Natural killer cell (primary cell): ENCODE measurements at places on chromosomes 3 and 15. TPM values are rescaled to one million over a fixed set of nuclear protein-coding genes. Genes with fewer than 3 reads are reported as not detected.

ANKRD34C gene
- not detected for total RNA-seq

FAM227B gene
- 3.8 TPM for total RNA-seq

PLD1 gene
- total RNA-seq = 26.3 TPM

TRANK1 gene
- 105 TPM for total RNA-seq

CYP1A2 gene
- not detected for total RNA-seq

TMEM45A gene
- total RNA-seq = 0.25 TPM

- no peak for DNase-seq
These were observed 22.9 kb downstream of the SIAH2 start for GRCh38 chr3:150739877-150740645.

DNA sequence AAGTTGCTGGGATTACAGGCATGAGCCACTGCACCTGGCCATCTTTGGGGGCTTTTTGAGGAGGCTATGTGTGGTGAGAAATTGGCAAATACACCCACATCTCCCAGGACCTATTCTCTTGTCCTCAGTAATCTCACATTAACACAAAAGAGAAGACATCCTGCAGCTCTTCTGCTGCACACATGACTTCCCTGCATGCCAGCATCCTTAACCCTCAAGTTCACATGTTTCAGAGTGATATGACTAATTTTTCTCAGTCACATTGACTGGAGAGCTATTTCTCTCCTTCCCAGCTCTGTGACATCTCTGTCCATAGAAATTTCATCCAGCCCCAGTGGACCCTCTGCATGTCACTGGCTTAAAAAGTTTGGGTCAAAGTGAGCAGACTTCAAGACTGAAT is 1.9 kb upstream of the SKIC8 start:
- DNase-seq = no peak

GRCh38 chr3:128131897-128132646 is 8.5 kb upstream of the RUVBL1 start:
- DNase-seq = no peak

DNA sequence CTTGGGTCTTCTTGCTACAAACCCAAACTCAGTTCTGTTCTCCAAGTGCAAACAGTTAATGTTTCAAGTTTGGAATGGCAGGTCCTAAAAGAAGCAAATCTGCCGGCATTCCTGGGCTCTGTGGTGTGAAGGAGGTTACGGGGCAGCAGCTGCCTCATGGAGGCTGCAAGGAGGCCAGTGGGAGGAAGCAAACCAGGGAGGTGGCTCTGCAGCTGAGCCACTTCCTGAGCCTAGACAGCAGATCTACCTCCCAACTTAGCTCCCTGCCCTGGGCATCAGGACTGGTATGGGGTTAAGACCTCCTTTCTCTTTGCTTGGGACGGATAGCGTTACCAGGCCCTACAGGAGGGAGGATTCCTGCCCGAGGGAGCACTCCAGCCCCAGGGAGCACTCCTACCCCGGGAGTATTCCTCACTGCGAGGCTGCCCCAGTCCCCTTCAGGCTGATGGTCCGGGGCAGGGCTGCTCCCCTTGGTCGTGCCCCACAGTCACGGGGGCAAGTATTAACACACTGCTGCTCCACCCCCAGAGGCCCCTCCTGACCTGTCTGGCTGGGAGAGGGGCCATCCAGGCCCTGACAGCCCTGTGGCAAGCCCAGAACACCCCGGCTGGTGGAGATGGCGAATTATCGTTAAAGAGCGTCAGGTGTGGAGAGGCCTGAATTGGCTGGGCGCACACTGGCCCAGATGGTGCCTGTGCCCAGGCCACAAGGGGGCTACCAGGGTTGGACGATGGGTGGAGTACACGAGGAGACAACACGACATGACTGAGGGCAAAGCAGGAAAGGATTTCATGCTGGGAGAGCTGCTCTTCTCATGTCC is 129.9 kb downstream of the ATP10A start:
- DNase-seq = no peak

DNA sequence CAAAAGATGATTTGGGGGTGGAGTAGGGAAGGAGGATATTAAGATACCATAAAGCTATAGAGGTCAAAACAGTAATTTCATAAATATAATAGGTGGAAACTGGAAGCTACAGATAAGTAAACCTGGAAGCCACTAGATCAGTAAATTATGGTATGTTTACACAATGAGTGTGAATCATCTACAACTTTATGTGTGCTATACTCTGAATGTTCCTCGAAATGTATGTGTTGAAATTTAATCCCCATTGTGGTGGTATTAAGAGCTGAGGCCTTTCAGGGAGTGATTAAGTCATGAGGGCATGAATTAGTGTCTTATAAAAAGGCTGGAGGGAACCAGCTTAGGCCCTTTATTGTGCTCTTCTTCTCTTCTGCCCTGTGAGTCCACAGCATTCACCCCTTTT is 25.2 kb downstream of the EOMES start:
- no peak for DNase-seq

- DNase-seq = no peak
These were observed 204.9 kb upstream of the MDFIC2 start for GRCh38 chr3:70517124-70517890.

DNA sequence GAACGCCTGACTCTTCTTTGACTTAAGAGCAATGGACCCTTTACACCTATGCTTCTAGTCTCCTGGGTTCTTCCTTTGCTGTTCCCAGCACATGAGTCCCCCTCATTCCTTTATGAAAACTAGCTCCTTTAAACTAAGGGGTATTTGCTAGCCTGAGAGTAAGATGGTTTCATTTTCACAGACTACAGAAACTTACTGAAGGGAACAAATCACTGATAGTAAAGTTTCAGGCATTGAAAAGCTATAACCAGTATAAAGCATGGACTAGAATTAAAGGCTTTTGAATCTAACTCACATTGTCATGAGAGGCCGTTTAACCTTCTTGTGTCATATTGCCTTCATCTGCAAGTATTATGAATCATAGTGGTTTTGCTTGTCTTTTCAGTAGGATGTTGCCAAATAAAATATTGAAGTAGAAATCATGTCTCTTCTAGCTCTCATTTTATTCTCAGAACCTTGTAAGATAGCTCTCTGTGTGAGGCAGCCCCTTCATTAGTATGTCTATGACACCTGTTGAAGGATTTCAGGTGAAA is 765.9 kb downstream of the NR2F2 start:
- DNase-seq = no peak

DNA sequence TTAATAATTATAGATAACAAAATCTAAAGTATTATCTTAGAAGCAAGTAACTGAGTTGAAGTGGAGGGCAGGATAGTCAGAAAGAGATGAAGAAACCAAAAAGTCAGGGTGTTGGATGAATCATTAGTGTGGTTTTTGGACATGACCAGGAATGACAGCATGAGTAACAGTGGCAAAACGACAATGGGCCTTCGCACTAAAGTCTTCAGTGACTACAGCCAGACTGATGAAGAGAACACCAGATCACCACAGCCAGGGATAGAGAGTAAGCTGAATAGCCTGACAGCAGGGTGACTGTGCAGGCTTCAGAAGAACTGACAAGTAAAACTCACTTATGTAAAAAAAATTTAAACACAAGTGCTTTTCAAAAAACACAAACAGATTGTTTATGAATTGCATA is 96.0 kb upstream of the MELTF start:
- no peak for DNase-seq

DNA sequence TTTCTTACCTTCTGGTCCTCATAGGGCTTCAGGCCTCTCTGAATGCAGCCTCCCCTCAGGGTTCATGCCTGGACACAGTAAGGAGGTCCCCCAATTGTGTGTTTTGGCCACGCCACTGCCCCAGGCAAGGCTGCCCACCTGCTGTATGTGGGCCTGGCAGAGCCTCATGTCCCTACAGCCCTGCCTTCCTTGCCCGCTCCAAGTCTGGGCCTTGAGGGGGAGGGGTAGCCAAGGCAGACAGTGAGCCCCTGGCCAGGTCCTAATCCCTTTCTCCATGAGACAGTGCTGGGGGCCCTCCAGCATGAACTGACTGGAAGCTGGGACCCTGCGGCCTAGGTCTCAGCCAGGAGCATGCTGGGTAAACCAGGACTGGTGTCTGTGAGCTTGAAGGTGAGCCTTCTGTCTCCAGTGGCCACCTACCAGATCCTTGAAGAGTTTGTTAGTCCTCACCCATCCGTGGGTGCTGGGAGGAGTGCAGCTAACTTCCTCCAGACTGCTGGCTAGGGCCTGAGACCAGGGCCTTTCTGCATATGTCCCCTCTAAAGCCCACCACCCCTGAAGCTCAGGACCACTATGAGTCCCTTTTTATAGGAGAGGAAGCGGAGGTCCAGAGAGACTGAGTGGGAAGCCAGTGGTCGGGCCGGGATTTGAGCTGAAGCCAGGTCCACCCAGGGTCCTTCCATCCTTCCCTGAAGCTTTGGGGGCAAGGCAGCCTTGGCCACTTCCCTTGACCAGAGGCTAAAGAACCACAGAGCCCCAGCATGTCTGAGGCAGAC is 8.7 kb downstream of the ZBTB47 start:
- no peak for DNase-seq

DNA sequence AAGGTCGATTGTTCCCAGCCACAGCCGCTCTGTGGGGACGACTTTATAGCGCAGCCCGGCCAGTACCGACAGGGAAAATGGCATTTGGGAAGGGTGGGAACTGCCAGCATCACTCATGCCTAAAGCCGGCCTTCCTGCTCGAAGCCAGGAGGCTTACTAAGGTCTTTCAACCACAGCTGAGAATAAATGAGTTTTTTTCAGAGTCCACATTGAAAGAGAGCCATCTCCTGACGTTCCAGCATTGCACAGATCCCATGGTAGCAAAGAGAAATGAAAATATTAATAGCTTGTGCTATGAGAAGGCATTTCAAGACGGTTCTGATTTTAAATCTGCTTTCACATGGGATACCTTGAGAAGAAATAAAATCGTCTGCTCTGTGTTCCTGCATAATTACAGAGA is 230.2 kb upstream of the IGF1R start:
- DNase-seq = no peak

DNA sequence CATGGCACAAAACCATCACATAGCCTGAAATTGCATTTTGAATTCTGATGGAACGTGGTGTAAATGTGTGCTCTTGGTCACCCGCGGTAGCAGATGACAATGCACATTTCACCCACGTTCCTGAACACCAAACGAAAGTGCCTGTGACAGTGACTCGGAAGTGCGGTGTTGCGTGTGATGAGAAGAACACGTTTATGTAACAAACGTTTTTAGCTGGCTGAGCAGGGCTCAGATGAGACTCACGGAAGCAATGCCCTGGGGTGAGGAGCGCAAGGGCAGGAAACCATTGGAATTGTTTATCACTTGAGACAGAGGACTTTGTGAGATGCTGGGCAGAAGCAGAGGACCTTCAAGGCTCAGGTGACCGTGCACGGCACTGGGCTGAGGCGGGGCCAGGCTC is 449.2 kb upstream of the CFAP20DC start:
- DNase-seq = no peak

DNA sequence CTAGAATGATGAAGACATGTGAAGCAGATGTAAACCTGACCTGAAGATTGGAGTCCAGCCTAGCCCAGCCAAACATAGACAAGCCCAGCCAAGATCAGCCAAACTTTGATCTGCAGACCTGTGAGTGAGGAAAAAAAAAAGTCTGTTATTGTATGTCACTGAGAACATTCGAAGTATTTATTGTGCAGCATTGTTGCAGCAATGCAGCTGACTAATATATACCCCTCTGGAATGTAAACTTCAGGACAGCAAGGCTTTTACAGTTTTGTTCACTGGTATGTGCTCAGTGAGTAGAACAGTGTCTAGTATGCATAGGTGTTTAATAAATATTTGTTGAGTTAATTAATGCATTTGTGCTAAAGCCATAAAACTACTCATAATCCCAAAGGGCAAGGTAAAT is 23.4 kb downstream of the TMEM202 start:
- DNase-seq = no peak

- no peak for DNase-seq
These were observed 747 bp downstream of the PLD1 start for GRCh38 chr3:171809611-171809860.

DNA sequence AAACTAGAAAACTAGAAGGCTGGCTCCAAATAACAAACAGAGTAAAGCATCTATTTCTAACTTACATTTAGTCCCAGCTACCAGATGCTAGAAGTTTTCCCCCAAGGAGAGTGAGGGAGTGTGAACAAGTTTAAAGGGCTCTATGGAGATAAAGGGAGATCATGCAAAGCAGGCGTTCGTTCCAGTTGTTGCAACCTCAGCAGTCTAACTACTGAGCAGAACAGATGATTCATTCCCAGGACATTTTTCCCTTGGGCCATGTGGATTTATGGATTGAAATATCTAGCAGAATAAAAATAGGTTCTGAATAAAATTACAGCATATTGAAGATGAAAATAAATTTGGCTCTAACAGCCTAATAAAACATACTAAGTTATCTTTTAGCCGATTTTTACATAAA is 154.8 kb upstream of the TTC14 start:
- DNase-seq = no peak

DNA sequence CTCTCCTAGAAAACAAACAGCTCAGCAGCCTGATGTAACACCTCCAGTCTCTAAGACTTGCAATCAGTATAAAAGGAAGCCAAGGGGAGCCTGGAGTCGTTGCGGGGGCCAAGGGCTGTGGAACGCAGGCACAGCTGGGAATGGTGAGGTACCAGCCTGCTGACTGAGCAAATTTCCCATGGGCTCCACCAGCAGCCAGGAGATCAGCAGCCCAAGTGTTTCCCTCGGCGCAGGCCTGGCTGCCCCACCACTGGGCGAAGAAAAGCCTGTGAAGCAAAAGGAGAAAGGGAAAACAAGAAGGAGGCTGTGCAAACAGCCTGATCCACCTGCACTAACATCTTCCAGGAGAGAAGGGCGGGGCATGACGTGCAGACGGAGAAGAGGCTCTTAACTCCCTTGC is 155.3 kb downstream of the SHQ1 start:
- DNase-seq = no peak
